ENCODE measurements at places on chromosomes 11 and 22. TPM values are rescaled to one million over a fixed set of nuclear protein-coding genes. Genes with fewer than 3 reads are reported as not detected.

- DNase-seq, result no peak
These were observed 51.7 kb downstream of the TECTA start for GRCh38 chr11:121152764-121153163.

DNA sequence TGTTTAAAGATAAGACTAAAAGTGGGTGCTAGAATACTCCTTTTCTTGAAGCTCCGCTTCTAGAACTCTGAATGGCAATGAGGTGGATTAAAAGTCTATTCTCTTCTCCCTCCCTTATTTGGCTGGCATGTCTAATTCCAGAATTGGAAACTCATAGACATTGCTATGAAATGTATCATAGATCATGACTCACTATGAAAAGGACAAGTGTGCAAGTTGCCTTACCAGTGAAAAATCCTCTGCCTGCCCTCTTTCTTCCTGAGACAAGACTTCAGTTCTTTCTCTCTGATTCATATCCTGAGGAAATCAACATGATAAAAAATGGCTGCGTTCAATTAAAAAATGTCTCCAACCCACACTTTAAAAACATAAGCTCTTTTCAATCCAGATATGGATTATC lies 73.2 kb upstream of the BLID start:
- no peak for DNase-seq

GRCh38 chr11:128302425-128303186 lies 284.8 kb downstream of the ETS1 start:
- DNase-seq, result no peak

Gene BAIAP2L2
- total RNA-seq, result 0.69 TPM

DNA sequence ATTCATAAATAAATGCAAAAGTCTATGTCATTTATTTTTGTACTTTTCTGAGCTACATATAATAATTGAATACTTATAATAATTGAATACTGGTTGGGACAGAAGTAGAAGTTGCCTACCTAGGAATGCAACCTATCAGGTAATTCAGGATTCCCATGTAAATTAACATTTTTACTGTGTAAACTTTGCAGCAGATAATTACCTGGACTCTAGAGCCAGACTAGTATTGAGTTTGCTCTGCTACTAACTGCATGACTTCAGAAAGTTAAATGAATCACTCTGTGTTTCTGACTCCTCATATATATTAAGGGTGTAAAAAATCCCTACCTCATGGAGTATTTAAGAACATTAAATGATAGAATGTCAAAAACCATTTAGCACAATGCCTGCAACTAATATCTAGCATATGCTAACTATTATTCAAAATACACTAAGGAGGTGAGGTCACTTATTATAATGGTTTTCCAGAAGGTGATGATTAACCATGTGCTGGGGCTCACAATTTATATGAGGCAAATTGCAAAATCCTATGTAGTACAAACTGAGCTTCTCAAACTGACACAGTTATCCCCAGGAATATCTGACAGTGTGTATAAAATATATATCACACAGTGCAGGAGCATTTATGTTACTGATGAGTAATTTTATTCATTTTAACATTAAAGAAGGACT lies 138.1 kb upstream of the ANO3 start:
- DNase-seq, result no peak

DNA sequence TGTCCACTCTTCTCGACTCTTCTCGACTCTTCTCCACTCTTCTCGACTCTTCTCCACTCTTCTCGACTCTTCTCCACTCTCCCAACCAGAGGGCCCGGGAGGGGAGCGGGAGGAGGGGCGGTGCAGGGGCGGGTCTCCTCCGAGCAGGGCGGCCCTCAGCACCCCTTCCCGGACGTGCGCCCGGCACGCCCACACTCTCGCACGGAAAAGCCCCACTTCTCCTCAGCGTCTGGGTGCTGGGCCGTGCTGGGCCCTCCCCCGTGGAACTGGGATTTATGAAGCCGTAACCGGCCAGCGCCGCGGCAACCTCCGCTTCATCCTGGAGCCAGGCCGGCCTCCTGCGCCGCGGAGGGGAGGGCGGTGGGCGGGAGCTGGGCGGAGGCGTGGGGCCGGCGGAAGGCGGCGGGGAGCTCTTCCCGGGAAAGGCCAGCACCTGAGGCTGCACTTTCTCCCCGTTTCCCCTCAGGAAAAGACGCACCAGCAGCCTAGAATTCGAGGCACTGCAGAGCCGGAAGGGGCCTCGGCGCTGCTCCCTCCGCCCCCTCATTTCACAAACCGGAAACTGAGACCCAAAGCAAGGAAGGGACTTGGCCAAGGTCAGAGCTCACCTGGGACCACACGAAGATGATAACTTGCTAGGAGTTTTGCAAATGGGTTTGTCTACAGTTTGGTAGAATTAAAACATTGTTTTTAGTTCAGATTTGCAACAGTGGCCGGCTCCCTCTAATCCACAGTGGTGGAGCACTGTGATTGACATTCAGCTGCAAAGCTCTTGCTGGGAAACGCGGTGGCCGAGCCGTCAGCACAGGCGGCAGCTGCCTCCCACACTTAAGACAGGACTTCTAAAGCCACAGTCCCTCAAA lies 31.6 kb upstream of the JAM3 start:
- DNase-seq, result peak; percentile 84

DNA sequence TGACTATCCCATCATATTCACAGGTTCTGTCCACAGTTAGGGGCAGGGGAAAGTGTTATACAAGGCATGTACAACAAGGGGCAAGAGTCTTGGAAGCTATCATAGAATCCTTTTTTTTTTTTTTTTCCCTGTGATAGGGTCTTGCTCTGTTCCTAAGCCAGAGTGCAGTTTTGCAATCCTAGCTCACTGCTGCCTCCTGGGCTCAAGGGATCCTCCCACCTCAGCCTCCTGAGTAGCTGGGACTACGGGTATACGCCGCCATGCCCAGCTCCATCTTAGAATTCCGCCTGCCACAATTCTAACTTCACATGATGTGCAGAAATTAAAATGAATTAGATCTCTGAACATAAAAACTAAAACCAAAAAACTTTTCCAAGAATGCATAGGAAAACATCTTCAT lies 31.7 kb downstream of the ZFTA start:
- DNase-seq, result no peak

DNA sequence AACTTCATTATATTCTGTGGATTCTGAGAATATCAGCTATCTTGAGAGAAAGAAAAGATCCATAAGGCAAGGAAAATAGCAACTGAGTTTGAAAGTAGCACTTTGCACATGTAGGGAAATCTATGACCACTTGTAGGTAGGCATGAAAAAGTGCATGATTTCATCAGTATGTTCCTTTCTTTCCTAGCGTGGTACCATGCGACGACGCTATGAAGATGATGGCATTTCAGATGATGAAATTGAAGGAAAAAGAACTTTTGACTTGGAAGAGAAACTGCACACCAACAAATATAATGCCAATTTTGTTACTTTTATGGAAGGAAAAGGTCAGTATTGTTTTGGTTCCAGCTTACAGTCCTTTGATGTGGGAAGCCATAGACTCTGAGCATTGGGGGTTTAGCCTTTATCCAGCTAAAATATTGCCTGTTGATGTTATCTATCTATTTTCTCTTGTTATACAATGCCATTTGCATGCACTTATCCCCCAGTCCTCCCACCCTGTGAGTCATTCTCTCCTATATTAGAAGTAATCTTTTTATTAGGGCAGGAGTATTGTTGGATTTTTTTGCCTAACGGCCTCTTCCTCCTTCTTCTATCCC lies 60.9 kb downstream of the KDM2A start:
- no peak for DNase-seq

Gene SLC37A2
- total RNA-seq, result 2.0 TPM

- no peak for DNase-seq
These were observed 257.8 kb upstream of the LUZP2 start for GRCh38 chr11:24238771-24239645.

DNA sequence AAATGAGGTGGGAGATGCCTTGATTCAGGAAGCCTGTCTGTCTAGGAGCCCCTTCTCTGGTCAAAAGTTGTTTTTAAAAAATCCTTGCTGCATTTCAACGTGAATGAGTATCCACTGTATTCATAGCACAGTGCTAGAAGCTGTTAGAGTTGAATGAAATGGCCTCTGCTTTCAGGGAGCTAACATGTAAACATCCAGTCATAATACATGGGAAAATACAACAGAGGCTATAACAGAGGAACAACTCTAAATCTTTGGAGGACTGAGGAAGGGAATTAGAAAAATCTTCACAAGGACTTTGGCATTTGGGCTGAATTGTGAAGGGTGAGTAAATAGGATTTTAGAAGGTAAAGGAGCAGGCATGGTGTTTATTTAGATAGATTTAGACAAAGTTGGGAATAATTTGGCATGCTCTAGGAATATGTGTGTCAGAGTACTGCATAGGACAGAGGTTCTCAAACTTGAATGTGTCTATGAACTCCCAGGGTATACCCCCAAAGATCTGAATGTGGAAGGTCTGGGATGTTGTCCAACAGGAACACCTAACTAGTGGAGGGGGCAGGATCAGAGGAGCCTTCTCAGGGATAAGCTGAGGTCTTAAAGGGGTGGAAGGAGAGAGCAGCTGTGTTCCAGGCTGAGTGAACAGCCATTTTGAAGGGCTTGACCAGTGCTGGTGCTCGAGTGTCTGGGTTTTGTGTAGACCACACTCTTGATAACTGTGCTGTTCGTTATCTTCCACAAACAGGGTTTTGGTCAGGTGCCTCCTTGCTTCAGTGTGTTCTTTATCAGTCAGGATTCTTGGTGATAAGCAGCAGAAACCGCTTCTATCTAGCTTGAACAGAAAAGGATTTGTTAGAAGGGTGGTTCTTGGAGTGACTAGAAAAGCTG lies 12.7 kb downstream of the SREBF2 start:
- DNase-seq, result no peak

Gene LARGE1
- total RNA-seq, result 61.9 TPM

DNA sequence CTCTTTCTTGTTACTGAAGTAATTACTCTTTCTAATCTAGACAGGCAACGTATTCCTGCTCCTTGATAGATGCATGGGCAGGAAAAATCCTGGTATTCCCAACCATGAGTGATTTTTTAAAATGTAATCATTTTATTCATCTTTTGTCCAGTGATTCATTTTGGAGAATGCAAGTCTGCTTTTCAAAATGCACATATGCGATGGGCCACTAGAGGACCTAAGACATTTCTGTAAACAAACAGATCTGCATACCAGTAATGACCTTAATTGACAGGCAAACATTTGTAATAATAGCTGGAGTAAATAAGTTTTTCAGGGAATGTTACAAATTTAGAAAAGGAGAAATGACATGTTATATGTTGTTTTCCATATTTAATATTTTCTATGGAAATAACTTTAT lies 1167.6 kb downstream of the JRKL start:
- no peak for DNase-seq

GRCh38 chr11:66443602-66444001 lies 5.0 kb upstream of the MRPL11 start:
- no peak for DNase-seq

- DNase-seq, result no peak
These were observed 15.6 kb upstream of the UCP3 start for GRCh38 chr11:74024261-74025029.

DNA sequence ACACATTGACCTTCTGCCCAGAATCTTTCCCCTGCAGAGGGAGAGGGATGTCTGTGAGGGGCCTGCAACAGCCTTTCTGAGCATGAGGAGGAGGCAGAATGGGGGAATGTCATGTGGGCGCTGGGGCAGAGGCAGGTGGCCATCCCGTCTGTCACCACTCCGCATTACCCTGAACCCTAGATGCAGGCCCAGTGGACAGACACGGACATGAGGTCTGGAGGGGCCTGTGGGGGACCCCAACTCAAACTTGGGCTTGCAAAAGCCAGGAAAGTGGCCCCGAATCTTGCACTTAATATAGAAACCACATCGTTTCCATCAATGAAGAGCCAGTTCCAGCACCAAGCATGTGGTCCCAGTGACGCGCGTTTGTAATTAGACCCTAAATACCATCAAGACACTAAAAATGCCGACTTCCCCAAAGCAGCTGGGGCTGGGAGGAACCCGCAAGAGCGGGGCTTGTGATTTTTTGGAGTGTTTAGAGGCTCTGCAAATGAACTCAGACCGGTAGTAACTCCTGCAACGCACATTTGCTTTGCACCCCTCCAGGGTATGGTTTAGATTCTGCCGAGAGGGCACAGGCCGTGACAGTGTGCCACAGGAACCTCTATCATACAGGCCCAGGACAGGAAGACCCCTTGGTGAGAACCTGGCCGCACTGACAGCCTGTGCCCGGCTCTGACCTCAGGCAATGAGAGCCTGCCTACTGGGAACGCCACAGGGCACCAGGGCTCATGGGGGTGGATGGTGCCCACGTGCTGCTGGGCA lies 109.3 kb downstream of the CTTN start:
- DNase-seq, result no peak

GRCh38 chr22:22431271-22432220 lies 77.0 kb downstream of the ZNF280B start:
- peak; percentile 56 for DNase-seq

GRCh38 chr22:50165436-50166123 lies 5.0 kb upstream of the PANX2 start:
- DNase-seq, result no peak

Gene GAL3ST3
- total RNA-seq, result 0.92 TPM

- no peak for DNase-seq
These were observed 2.2 kb downstream of the APOBEC3A start for GRCh38 chr22:38959590-38959989.

- DNase-seq, result no peak
These were observed 94.5 kb downstream of the PHF21A start for GRCh38 chr11:46026606-46027293.

DNA sequence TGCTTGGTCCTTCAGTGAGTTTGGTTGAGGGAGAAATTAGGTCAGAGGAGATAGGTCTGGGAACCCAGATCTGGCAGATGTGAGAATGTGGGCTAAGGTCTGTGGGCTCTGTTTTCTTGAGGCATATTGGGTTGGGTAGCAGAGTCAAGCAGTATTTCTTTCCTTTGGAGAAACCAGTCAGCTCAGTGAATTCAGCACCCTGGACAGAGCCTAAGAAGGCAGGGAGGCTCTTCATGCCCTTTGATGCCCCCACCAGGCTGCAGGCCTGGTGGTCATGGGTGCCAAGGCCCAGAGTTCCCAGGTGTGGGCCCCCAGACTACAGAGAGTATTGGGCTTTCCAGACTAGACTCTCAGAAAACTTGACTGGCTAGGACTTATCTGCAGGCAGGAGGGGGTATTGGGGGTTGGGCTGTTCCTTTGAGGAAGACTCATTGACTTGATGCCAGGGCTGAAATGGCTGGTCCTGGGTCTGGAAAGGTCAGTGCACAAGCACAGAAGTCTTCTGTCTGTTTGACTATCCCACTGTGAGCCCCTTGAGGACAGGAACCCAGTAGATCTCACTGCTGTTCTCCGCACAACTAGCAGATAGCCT lies 45.3 kb upstream of the NECTIN1 start:
- DNase-seq, result no peak

DNA sequence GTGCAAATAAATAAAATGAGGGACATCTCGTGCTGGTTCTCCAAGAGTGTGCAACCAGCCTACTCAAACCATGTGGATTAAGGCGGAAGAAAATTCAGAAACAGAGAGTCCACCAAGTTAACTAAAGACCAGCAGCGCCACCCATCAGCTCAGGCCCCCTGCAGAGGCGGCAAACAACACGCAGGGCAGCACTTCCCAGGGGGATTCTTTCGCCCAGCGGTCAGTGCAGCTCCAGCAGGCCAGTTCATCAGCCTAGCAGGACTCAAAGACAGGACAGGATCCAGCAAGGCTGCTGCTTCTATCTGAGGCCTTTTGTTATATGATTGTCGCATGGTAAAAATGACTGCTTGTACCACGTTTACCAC lies 51.7 kb downstream of the PACSIN2 start:
- DNase-seq, result no peak

Gene TENM4
- 74.1 TPM for total RNA-seq

Data from ovary (tissue), 10 donors.